Stimulated activated CD8-positive, alpha-beta memory T cell treated with anti-CD3 and anti-CD28 coated beads, Interleukin-4, amount 100 ng/mL, for 4 hours (primary cell): ENCODE measurements at places on chromosomes 3 and 15.

DNA sequence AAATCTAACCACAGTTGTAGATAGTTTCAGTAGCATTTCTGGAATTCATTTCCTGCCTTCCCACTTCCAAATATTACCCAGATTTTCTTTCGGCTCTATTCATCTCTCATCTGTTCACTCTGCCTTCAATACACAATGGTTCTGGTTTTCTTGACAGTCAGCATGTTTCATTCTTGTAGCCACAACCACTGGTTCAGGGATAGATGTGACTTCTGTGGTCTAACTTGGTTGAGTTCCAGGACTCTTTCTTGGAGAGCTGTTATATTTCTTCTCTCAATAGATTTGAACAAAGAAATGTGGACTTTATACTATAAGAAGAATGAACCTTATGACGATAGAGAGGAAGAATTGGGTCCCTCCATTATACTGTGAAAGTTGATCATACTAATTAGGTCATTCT is 228.8 kb downstream of the NSUN3 start:
- no peak for DNase-seq

DNA sequence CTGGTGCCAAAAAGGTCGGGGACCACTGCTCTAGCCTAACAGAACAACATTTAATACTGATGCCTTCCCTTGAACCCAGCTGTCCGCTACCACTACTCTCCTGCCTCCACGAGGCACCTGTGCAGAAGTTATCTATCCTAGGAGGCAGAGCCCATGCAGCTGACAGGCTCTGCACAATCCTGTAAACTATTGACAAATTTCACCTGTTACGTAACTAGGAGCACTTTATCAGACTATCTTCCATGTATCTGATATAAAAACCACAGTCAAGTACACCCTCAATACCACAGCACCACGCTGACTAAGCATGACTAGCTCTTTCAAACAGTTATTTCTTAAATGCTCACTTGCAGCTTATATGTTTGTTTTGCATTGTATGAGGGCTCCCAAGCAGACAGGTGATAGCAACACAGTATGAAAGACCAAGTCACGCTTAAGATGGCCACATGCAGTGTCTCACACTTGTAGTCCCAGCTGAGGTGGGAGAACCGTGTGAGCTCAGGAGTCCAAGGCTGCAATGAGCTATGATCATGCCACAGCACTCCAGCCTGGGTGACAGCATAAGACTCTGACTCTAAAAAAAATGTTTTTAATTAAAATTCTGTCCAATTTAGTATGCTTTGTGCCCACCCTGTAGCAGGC is 4.5 kb upstream of the IL17RC start:
- no peak for DNase-seq

- no peak for DNase-seq
Observed at GRCh38 chr15:67967871-67968431, 86.2 kb upstream of the PIAS1 start.

DNA sequence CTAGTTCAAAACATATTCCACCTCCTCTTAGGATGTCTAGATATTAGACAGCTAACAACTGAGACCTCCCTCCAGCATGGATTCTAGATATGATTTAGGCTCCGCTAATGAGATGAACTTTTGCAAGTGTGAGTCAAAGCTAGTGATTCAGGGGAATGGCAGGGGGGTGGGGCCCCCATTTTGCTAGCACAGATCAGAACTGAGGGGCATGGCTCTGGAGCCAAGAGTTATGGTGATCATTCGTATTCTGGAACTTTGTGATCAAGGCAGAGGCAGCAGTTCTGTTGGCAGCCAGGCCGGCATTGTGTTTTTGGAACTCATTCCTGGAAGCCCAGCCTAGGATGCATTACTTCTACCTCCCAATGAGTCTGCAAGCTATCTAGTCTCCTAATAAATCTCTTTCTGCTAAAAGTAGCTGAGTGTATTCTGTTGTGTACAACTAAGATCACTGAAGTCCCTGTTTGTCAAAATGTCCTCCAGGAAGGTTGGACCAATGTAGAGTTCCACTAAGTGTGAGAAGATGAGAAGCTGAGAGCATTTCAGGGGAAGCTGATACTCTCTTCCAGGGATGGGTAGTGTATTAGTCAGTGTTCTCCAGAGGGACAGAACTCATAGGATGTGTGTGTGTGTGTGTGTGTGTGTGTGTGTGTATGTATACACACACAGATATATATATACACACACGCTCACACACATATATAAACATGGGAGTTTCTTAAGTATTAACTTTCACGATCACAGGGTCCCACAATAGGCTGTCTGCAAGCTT is 312.7 kb downstream of the TLE3 start:
- no peak for DNase-seq

- no peak for DNase-seq
Observed at GRCh38 chr3:101588616-101589015, 14.6 kb downstream of the PCNP start.

DNA sequence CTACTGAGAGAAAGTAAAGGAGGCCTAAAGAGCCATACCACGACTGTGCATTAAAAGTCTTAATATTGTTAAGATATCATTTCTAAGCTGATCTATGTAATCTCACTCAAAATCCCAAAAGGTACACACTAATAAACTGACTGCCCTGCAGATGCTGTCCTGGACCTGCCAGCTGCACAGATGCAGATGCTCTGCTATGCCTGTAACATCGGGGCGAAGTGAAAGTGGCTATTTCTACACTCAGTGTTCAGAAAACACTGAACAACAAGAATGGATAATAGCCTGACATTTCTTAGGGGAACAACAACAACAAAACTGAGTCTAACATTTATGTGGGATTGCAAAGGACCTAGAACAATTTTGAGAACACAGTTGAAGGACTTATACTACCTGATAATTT is 31.9 kb downstream of the RAD18 start:
- DNase-seq = no peak

GRCh38 chr3:114619771-114620170 is 325.9 kb downstream of the TIGIT start:
- DNase-seq = no peak

GRCh38 chr3:185292238-185292637 is 38.4 kb upstream of the EHHADH start:
- no peak for DNase-seq

- no peak for DNase-seq
Observed at GRCh38 chr3:118116991-118117390, 917.7 kb downstream of the IGSF11 start.

GRCh38 chr3:32820971-32821685 is 3.3 kb downstream of the TRIM71 start:
- DNase-seq = no peak

DNA sequence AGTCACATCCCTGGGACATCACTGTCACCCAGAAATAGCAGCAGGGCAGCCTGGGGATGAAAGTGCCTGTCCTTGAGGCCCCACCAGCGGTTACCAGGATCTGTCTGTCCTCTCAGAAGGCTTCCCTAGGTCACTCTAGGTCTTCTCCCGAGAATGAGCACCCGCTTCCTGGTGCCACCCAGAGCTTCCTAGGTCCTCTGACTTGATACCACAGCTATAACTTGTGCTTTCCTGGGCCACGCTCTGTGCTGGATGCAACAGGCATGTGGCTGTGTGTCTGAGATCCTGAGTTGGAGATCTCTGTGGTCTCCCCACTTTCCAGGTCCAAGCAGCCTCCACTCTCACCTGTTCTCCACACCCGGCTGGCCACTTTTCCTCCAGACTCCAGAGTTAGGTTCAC is 25.8 kb downstream of the ARNT2 start:
- DNase-seq = no peak

GRCh38 chr3:127320529-127321121 is 32.8 kb upstream of the PRR20G start:
- DNase-seq = no peak

DNA sequence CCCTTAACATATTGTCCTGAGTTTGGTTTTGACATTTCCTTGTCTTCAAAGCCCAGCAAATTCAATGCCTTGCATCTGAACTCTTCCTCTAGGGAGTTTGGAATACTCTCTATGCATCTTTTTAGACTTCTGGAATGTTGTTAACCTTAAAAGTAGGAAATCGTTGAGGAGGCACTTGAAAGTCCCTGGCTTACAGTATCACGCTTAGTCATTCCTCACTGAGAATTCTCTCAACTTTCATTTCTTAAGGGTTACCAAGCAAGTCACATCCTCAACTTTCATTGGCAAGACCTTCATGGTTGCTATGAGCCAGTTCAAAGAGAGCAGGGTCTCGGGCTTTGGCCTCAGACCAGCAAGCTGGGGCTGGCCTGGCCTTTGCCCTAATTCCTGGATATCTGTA is 89.9 kb downstream of the ASB7 start:
- no peak for DNase-seq

DNA sequence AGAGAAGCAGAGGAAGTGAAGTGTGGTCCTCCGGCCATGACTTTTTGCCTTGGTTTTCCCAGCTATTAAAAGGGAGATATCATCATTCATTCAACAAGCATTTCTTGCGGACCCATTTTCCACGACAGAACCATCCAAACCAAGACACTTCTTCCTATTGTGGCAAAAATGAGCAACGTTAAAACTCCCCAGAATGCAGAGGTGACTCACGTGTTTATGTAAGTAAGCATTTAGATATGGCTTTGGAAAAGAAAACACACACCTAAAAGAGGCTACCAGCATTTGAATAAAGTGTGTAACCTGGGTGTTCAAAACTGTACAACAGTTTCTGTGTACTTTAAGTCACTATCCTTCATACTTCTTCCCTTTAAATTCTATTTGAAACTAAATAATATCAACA is 181.3 kb downstream of the RORA start:
- DNase-seq = no peak

- DNase-seq = no peak
Observed at GRCh38 chr3:182723596-182723995, 69.7 kb upstream of the ATP11B start.

GRCh38 chr3:194689493-194689944 is 3.8 kb downstream of the FAM43A start:
- no peak for DNase-seq

DNA sequence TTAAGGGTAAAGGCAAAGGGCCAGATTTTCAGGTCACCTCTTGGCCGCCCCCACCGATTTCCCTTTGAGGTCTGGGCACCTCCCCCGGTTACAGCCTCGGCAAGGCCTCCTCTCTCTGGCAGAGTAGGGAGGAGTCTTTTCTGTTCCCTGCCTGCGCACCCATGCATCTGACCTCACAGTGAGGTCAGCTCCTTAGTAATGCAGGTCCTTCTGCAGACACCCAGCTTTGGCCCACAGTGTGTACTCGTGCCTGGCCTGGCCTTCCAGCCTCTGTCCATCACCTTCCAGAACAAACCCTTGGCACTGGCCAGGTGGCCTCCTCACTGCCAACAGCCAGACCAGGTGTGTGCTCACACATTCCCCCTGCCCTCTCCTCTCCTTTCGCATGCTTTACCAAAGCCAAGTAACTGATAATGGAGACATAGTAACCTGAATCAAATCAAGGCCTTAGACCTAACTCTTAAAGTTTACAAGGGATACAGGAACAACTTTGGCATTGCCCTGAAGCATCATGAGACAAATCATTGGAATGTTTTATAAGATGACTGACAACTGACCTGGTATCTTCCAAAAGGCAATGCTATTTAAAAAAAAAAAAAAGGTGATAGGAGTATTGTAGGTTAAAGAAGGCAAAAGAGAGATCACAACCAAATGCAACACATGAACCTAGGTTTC is 61.3 kb downstream of the CORO2B start:
- DNase-seq = no peak

DNA sequence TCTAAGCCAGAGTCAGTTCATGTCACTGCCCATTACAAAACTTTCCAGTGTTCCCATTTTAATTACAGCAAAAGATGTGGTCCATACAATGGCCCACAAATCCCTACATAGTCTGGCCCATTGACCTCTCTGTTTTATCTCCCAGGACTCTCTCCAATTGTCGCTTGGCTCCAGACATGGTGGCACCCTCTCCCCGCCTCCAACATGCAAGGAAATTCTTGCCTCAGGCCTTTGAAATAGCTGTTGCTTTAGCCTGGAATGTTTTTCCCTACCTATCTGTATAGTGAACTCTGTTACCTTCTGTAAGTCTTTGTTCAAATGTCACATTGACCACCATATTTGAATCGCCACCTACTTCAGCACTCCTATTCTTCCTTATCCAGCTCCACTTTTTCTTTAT is 377.3 kb upstream of the MCTP2 start:
- no peak for DNase-seq

GRCh38 chr3:25836579-25836978 is 46.7 kb downstream of the OXSM start:
- DNase-seq = no peak

- no peak for DNase-seq
Observed at GRCh38 chr15:100968050-100968966, 49.2 kb downstream of the LRRK1 start.

DNA sequence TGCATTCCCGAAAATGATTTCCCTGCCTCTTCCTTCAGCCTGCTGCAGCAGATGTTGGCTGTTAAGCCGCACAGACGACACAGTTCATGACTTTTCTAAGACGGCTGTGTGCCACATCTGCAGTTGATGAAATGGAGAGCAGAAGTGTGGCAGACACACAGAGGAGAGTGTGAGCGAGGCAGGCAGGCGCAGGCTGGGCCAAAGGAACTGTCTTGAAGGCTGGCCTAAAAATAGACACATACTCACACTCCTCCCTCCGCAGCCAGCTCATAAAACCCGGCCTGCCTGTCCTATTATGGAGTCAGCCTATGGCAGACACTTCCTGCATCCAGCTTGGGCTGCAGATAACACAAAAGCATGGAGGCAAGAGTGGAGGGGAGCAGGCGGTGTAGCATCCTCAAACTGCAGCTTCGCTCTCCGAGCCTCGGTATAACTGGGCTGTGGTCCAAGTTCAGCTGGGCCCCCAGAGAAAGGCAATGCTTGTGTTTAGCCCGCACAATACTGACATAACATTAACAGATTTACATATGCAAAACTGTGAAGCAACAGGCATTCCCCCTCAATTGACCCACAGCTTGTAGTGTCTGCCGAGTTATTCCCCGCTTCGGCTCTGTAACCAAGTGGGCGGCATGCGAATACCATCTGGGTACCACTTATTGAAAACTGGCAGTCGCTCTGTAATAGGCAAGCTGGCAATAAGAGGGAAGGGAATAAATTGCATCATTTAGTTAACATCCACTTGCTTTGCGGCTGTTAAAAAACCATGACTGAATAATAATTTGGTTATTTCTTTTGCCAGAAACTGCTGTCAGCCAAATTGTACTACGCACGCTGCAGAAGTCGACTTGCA is 40.8 kb downstream of the FOXP1 start:
- DNase-seq = no peak

GRCh38 chr15:88605189-88606069 is 15.7 kb upstream of the AEN start:
- no peak for DNase-seq

DNA sequence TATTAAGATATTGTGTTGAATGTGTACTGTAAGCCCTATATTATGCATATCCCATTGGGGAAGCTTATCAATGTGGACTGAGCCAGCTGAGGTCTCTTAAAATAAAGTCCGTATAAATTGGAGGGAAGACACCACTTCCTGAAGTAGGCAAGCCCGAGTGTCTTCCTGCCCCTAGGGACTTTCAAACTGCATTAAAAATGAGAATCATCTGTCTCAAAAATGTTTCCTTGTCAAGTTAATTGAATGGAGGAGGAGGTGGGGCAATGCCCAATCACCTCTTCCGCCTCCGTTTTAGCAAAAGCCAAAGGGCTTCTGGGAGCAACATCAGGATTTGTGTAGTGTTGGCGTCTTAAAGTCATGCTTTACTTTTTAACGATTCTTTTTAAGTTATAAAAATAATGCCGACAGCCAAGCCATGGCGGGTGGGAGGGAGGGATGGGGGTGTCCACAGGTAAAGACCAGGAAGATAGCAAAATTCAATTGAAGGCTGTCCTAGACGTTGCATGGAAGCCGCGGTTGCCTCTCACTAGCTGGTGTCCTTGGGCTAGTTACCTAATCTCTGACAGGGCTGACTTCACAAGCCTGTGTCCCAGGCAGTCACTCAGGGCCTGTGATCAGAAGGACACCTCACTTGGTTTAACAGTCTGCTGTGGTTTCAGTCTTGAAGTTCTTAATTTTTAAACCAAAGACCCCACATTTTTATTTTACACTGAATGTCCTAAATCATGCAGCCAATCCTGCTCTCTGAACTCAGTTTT is 524.9 kb upstream of the PROK2 start:
- no peak for DNase-seq
